Stimulated activated CD8-positive, alpha-beta memory T cell treated with anti-CD3 and anti-CD28 coated beads, Interleukin-2, amount 100 ng/mL, for 48 hours (primary cell): ENCODE measurements at places on chromosomes 7 and 10.

DNA sequence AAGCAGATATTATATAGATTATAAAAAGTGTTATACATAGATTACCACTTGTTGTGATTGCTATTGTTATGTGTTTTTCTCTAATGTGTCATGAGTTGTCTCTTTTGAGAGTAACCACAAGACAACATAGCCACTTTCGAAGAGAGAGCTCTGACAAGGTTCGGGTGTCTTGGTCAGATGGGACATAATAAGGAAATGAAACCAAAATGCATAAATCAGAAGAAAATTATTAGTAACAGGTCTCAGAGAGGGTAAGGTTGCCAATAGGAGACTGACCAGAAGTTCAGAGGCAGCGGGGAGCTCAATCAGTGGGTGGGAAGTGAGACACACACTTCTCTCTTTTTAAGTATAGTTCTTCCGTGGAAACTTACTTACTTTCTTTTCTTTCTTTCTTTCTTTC, 639.2 kb upstream of the POT1 start:
- no peak for DNase-seq

DNA sequence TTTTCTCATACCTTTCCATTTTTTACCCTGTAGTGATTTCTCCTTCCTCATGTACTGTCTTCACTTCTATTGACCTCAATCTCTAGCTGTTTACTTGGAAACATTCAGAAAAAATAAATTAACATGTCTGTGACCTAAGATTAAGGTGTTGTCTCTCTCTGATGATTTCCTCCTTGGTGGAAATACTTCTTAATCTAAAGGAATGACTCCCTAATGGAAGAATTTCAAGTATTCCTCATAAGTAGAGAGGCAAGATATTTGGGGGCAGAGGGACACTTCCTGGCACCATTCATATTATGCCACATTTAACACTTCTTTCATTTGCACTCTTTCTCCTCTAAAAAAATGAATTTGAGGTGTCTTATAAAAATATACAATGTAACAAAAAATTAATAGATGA, 202.8 kb downstream of the NEBL start:
- DNase-seq: no peak

GRCh38 chr10:132023092-132023811, 41.5 kb upstream of the BNIP3 start:
- DNase-seq: peak; percentile 71

DNA sequence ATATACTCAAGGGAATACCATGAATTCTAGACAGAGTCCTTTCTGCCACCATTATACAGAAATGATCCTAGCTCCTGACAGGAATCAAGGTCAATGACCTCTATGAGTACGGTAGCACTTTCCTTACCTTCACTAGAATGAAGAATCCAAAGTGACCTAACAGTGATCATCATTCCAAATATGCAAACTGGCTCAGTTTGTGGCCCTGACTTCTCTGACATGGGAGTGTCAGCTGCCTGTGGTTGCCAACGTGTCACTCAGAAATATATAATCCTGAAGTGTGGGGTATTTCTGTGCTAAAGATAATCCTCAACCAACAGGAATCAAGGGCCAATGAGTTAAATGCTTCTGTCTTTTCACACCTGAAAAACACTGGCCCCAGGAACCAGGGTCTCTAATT, 45.7 kb downstream of the COPG2 start:
- DNase-seq: no peak

DNA sequence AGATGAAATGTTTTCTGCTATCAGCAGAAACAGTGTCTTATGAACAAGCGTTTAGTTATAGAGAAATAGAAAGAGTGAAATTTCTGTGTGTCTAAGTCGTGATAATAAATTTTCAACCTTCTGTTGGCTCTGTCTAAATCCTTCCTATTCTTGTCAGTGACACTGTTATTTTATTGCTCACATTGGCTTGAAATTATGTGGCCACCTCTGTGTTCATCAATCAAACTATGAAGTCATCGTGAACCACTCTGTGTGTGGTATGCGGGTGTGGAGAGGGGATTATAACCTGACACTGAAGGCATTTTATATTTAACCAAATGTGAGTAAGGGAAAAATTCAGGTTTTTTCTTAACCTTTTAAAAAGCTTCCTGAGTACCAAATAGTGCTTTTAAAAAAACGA, 12.3 kb downstream of the AOAH start:
- DNase-seq: no peak

DNA sequence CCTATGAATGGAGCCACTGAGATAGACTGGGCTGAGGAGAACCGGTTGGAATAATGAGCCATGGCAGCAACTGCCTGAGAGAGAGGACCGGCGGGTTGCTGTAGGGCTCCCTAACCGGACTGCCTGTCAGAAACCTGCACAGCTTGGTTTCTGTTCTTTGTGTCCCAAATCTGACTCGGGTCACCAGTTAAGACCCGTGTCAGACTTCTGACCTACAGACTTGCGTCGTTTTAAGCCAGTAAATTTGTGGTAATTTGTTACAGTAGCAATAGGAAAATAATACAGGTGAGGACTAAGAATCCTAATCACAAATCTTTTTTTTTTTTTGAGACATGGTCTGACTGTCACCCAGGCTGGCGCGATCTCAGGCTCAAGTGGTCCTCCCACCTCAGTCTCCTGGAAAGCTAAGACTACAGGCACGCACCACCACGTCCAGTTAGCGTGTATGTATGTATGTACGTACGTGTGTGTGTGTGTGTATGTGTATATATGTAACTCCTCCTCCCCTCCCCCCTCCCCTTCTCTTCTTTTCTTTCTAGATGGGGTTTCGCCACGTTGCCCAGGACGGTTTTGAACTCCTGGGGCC, 672 bp upstream of the DDX56 start:
- DNase-seq: no peak

DNA sequence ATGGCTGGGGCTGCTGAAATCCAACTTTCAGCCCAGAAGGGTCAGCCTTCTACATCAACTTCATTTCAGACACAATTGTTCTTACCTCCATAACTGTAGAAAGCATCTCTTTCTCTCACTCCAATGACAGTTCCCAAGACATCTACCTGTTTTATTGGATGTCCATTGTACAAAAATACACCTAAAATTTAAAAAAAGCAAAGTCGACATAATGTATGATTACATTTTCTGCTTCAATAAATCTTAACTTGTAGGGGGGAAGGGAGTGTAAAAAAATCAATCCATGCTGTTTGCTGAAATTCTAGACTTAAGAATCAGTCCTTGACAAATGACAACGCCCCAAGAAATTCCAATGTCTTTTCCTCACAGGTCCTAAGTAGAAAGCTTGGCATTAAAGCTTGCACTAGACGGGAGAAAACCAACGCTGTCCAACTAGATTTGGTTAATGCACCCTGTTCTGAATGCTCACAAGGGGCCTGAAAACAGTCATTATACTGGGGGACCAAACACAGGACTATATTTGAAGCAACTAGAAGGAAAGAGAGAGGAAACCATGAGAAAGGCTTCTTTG, 7.5 kb downstream of the STN1 start:
- no peak for DNase-seq

DNA sequence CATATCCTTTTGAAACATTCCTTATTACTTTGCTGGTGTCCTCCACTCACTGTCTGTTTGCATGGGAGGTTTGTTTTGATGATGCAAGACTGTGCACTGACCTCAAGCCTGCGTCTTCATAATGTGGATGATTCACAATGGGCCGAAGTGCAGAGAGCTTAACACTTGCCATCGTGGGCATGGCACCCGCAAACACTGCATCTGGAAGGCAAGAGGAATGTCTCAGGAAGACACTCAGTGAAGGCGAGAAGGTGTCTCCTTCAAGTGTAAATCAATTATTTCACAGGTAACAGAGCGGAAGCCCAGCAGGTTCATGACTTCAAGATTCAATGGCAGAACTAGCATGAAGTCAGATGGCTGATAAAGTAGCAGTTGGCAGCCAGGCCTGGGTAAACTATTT, 98.1 kb downstream of the DPY19L1 start:
- no peak for DNase-seq

DNA sequence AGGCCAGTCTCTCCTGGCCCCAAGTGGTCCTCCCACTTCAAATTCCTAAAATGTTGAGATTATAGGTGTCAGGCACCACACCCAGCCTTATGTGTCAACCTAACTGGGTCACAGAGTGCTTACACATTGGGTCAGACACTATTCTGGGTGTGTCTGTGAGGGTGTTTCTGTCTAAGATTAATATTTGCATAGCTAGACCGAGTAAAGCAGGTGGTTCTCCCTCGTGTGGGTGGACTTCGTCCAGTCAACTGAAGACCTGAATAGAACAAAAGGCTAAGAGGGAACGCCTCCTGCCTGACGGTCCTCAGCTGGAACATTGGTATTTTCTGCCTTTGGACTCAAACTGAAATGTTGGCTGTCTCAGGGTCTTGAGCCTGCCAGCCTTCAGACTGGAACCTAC, 11.5 kb downstream of the PPIF start:
- no peak for DNase-seq

DNA sequence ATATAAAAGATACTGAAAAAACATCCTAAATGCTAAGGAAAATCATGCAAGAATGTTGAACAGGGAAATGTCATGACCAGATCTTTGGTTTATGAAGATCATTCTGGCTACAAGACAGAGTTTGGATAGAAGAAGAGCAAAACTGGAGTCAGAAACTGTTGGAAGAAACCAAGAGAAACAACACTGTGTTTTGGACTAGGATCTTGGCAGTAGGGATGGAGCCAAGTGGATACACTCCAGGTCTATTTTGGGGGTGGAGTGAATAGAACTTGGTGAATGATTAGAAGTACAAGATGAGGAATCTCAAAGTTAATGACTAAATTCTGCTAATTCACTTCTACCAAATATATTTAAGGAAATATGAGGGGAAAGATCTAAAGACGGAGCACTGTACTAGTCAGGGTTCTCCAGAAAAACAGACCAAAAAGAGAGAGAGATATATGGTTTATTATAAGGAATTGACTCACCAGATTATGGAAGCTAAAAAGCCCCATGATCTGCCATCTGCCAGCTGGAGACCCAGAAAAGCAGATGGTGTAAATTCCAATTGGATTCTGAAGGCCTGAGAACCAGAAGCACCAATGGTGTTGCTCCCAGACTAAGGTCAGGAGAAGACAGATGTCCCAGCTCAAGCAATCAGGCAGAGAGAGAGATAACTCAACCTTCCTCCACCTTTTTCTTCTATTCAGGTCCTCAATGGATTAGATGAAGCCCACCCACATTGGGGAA, 254.9 kb downstream of the TRIL start:
- no peak for DNase-seq

DNA sequence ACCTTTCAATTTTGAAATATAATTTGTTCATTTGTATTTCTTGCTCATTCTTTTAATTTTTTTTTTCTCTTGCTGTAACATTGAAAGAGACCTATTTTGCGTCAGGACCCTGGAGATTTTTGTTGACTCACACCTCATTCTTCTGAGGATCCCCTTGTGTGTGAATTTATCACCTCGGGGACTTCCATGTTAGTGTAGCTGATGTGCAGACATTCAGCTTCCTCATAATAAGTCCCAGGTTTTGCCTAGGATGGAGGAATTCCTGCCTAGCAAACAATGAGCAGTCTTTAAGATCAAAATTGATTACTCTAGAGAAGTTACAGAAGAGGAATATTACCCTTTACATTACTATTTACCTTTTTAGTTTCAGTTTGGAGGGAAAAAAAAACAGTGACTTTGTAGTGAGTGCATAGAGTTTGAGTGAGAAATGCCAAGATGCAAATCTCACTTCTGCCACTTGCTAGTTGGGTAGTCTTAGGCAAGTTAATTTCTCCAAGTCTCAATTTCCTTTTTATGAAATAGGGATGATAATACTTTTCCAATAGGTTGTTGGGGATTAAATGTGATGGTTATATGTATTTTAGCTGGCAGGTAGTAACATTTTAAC, 14.3 kb downstream of the TES start:
- DNase-seq: no peak

GRCh38 chr10:48209241-48209640, 65.3 kb downstream of the FRMPD2 start:
- no peak for DNase-seq

DNA sequence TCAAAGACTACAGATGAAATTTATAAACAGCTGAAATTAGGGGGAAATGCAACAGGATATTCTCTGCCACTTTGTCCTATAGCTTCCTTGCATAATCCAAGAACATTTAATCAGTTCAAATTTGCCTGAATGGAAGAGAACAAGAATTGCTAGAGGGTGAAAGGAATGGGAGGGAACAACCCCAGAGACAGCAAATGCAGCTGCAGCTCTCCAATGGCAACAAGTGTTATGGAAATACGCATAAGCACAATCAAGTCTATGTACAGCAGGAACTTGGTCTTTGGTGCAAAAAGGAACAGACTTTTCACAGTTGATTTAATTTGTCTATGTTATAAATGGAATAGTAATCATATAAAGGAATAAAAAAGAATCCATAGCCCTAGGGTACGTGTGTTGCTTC, 269.0 kb upstream of the ETV1 start:
- DNase-seq: no peak

GRCh38 chr10:107873007-107873406, 708.5 kb upstream of the SORCS1 start:
- DNase-seq: no peak

GRCh38 chr7:13981070-13981469, 8.4 kb downstream of the ETV1 start:
- DNase-seq: no peak

DNA sequence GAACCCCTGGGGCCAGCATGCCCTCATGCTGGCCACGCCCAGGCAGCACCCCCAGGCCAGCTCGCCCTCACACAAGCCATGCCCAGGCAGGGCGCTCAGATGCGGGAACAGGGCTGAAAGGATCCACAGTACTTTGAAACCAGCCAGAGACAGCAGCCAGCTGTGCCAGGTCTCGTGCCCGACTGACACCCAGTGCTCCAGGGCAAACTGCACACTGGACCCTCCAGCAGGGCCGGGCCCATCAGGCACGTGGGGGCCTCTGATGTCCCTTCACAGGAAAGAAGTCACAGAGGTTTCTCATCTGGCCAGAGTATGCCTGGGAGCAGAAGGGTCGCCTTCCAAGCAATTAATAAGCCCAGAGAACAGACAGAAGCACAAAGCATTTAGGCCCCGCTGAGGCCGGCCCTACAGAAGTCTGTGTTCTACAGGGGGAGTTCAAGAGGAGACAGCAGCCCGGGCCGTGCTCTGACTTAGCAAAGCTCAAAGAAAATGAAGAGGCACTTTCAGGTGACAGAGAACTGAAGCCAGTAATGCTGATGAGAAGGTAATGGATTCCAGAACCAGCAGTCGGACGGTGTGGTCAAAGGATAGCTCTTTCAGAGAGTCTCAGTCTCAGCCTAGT, 21.4 kb downstream of the MAD1L1 start:
- DNase-seq: no peak

DNA sequence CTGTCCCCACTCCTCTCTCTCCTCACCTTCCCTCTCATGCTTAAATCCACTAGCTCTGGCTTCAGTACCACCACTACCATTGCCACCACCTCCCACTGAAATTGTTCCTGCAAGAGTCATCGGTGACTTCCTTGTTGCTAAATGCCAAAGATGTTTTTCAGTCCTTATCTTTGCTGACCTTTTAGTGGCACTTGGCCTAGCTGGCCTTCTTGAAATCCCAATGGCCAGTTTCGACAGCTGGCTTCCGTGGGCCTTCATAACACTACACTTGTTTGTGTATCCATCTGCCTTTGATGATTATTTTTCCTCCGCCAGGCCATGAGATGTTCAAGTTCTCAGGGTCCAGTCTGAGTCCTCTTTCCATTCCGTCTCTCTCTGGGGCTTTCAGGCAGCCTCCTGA, 118.2 kb upstream of the NANOS1 start:
- no peak for DNase-seq

- no peak for DNase-seq
Observed at GRCh38 chr10:130897815-130898214, 413.7 kb downstream of the TCERG1L start.
